ENCODE measurements at places on chromosomes 6 and 20.

DNA sequence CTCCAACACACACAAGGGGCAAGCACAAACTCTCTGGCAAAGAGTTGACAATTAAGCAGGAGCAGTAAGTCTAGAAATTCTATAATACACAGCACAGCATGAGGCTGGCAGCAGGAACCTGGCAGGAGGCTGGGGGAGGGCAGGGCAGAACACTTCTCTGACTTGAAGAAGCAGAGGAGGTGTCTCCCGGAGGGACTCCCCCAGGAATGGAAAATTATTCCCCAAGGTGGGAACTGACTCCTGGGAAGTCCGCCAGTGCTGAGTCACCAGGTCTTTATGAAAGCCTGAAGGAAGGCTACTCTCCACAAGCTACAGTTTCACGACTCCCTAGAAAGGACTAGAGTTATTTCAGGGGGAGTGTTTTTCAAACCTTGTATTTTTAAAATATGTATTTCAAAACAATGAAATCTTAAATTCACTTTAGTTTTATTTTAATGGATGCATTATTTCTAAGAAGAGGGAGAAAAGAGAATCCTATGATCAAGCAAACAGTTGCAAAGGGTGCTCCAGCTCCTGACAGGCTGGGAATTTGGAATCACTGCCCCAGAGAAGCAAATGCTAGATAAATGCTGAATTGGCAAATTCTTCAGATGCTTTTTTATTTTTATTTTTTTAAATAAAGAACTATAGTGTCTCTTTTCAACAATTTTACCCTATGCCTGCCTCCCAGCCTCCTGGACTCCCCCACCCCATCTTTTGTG is 192.8 kb downstream of the LY86 start:
- DNase-seq = no peak

- DNase-seq = peak; percentile 64
Observed at GRCh38 chr6:16322666-16323312, 84.4 kb downstream of the GMPR start.

- no peak for DNase-seq
Observed at GRCh38 chr6:25990172-25990873, 27.7 kb downstream of the TRIM38 start.

DNA sequence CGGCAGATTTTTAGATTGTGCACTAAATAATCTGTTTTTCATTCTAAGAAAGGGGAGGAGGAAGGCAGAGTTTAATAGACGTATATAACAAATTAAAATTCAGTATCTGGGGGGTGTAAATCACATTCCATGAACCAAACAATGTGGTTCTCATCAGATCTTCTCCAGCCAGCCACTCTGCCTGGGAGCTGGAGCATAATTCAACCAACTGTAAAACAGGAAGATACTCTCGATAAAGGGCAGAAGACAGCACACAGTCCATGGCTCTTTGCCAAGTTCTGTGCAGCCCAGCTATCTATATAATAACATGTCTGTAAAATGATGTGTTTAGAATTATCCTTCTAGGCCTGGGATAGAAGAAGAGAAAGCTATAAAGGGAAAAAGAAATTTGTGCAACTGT is 289.9 kb upstream of the ZFP64 start:
- DNase-seq = no peak

GRCh38 chr20:47263465-47264084 is 92.9 kb downstream of the ZMYND8 start:
- DNase-seq = no peak

DNA sequence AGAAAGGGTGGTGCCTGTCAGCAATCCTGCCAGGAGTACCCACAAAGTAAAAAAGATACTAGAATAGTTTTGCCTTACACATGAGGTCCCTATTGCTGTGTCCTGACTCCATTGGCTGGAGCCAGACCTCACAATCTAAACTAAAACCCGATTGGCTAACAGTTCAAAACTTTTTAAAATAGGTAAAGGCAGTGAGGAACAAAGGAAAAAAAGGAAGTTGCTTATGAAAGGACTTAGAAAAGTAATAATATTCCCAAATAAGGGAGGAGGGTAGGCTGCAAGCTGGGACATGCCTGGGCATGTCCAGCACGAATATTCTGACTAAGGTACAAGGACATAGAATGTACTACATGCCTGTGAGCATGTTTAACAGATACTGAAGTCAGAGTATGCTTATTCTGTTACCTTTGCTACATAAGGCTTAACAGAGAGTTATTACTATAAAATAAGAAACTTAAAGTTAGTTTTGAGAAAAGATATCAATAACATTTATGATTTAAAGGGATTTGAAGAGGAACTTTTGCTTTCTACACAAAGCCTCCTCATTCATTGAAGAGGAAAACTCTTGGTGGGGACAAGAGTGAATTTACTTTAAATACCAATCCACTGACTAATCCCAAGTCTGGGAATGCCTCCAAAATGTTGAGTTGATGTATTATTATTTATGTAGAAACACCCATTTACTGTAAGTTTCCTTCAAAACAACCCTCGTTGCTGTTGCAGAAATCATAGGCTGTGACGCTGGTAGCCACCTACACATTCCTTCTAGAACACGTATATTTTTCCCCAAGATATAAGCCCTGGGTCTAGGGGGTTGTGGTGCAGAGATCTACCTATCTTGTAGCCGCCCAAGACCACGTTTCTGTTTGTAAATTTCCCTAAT is 8.2 kb upstream of the MTHFD1L start:
- DNase-seq = no peak

- DNase-seq = no peak
Observed at GRCh38 chr20:58938541-58938940, 42.5 kb upstream of the NELFCD start.

- no peak for DNase-seq
Observed at GRCh38 chr6:17442196-17442595, 48.8 kb downstream of the CAP2 start.

DNA sequence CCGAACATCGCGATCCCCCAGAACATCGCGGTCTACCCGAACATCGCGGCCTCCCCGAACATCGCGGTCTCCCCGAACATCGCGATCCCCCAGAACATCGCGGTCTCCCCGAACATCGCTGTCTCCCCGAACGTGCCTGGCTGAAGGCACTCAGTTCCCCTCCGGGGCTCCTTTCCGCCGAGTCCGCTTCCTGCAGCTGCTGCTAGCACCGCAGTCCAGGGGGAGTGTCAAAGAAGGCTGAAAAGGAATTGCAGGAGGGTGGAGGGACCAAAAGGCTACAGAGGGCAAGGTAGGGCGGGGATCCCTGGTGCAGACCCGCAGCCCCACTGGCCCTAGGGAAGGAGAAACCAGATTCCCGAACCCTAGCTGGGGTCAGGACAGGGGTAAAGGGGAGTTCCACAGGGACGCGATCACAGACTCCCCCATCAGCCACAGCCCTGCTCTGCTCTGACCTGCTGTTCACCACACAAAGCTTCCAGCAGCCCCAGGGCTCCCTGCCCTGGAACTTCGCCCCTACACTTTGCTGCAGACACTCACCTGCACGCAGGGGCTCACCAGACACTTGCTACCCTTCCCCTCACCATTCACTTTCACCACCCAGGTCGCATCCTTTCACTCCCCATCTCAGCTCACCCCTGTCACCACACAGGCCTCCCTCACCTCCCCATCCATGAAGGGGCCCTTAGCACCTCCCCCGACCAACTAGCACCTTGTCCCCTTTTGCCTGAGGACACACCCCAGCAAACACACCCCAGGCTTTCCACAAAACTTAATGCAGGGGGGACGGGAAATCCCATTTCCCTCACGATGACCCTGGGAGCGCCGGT is 1.7 kb downstream of the ULBP1 start:
- no peak for DNase-seq

DNA sequence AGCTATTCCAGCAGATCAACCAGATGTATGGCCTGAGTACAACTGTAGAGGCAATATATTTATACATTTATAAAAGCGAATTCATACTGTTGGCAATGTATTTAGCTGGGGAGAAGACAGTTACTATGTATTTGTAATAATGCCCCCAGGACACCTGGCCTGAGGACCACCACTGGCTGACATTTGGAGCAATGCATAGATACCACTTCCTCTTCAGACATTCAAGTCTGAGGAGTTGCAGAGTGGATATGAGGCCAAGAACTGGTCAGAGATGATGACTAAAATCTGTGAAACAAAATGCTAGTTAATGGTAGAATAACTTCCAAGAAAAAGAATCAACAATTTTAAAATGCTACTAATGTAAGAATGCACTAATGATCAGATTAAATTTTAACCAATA is 462.3 kb downstream of the CDC5L start:
- no peak for DNase-seq

GRCh38 chr6:155402656-155403304 is 52.9 kb downstream of the NOX3 start:
- no peak for DNase-seq

- no peak for DNase-seq
Observed at GRCh38 chr6:147881432-147881831, 372.9 kb downstream of the SAMD5 start.

- no peak for DNase-seq
Observed at GRCh38 chr6:146910611-146911010, 293.6 kb upstream of the STXBP5 start.

GRCh38 chr20:24651171-24651975 is 181.9 kb downstream of the SYNDIG1 start:
- DNase-seq = no peak

- DNase-seq = no peak
Observed at GRCh38 chr6:137233911-137234863, 15.0 kb upstream of the IFNGR1 start.

DNA sequence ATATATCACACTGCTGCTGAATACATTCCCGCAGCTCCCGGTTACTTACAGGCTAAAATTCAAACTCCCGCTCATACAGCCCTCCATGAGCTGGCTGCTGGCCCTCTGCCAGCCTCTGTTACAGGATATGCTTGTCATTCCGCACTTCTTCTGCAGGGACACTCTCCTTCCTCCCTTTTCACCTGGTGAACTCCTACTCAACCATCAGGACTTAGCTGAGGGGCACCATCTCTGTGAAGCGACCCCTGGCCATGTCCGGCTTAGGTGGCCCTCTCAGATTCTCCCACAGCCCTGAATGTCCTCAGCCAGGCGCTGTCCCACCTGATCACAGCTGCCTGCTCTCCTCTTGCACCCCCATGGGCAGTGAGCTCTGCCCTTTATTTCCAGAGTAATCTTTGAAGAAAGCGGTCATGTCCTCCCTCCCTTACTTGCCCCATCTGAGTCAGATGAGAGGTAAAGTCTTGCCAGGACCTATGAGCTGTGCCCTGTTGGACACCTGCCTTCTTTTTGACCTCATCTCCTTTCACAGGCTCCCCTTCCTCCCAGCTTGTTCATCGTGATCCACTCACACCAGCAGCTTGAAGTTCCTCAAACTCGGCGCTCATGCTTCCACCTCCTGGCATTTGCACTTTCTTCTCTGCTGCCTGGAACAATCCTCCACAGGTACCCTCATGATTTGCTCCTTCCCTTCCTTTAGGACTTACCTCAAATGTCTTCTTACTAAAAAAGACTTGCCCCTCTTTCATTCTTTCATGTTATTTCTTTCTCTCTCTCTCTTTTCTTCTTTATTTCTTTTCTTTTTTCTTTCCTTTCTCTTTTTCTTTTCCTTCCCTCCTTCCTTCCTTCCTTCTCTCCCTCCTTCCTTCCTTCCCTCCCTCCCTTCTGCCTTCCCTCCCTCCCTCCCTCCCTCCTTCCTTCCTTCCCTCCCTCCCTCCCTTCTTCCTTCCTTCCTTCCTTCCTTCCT is 5.6 kb downstream of the CYP24A1 start:
- DNase-seq = no peak

DNA sequence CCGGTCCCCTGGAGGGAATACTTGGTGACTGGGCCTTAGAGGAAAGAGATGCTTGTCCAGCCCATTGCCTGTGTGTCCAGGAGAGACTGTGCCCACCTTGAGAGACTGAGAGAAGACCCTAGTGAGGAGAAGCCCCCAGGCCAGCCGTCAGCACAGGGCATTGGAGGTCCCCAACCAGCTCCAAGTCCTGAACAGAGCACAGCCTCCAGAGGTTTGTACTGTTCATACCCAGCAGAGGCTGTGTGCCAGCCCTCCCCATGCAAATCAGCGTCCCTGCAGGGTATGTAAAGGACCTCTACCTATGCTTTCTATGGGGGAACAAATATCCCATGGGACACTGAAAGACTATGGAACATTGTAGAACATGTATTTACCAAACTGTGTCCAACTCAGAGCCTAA is 8.4 kb downstream of the HLA-E start:
- DNase-seq = no peak

DNA sequence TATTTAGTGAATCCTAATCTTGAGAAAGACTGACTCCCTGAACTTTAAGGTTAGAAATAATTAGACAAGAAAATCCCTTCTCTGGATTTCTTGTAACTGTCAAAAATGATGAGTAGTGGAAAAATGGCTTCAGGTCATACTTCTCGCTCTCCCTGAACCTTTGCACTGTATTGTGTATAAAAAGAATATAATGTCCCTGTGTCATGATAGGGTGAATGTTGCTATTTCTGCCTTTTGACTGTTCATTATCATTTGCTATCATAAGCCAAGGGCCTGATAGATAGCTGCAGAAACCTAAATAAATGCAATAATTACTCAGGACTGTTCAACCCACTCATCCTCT is 39.3 kb downstream of the ALDH8A1 start:
- no peak for DNase-seq

- DNase-seq = no peak
Observed at GRCh38 chr6:168515376-168515775, 74.4 kb downstream of the SMOC2 start.

DNA sequence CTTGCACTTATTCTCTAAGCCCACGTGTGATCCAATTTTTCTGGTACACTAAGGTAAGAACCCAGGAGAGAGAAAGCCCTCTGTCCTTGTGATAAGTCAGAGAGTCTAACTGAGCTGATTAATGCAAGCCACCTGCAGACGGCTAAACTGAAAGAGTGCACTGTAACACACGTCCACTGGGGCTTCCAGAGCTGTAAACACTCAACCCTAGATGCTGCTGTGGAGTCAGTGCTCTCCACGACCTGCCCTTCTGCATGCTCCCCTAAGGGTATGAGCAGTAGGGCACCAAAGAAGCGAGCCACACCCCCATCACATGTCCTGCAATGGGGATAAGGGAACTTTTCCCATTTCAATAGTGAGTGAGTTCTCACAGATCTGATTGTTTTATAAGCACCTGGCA is 55.7 kb downstream of the TXLNB start:
- DNase-seq = no peak

GRCh38 chr6:34656378-34657036 is 40.1 kb downstream of the ILRUN start:
- no peak for DNase-seq

- no peak for DNase-seq
Observed at GRCh38 chr6:157763129-157763903, 59.7 kb upstream of the SNX9 start.

DNA sequence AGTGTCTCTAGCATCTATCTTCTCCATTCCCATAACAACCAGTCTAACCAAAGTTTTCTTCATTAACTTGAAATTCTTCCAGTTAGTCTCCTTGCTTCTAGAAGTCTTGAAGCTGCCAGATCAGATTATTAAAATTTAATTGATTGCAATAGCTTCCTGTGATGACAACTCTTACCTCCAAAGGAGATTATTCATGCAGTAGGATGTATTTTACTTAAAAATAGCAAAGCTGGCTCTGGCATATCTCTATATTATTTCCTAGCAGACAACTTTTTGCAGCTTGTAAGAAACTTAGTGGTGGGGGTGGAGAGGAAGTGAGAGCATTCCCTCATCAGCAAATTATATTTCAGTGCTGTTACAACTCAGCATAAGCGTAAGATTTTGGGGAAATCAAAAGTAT is 290.4 kb downstream of the GRIK2 start:
- no peak for DNase-seq

Data from T-helper 1 cell (primary cell).